ENCODE measurements at places on chromosomes 2 and 18.
A peak's percentile ranks its signal among the peaks of the same experiment; 100 is the strongest.

DNA sequence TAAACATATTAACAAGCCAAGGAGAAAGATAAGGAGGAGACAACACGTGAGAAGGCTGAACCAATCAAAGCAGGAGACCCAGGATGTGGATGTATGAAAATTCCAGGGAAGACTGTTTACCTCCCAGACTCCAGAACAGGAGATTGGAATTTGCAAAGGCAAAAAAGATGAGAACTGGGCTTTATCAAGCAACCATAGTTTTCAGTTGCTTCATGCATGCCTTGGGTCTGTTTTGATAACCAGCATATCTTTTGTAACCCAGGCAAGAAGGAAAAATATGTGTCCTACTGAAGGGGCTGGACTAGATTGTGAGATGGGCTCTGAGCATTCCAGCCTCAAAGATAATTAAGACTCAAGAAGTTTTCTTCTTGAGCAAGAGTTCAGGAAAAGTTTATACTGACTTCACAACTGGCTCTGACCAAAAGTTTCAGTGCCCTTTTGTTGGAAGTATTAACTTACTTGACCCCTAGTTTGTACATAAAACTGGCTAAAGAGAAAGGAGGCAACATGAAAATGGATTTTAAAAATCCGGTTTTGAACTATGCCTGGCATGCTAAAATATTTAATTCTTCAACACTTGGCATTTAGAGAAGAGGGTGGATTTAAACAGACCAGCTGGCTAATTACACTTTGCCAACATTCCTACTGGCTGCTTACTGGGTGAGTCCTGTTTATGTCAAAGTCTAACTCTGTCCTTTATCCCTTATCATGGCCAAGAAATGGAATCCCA lies 79.3 kb upstream of the CD28 start:
- DNase-seq = no peak

DNA sequence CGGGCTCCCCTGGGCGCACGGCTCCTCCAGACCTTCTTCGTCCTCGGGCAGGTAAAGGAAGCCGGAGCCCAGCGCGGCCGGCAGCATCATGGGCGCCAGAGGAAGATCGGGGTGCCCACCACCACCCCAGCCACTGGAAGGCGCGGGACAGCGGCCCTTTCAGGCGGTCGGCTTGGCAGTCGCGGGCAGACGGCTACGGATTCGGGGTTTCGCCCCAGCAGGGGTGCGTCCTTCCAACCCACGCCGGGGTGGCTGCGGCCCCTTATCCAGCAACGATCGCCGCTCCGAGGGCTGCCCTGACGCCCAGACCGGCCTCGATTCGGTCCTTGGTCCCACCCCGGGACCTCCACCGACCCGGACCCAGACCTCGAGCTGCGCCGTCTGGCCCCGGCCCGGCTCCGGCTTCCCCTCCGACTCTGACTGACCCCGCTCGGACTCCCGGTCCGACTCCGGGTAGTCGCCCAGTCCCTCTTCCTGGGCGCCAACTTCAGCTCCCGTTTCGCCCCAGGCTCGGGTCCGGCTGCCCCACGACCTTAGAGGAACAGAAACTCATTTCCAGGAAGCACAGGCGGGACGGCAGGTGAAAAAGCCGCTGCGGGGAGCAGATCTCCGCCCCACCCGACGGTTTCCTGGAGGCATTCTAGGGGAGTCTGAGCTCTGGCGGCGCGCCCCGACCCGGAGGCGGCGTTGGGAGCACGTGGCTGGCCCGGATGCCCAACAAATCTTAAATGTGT lies 30.2 kb upstream of the SSB start:
- no peak for DNase-seq

- DNase-seq = no peak
Measured at GRCh38 chr2:233492078-233492477, 74.5 kb downstream of the USP40 start.

DNA sequence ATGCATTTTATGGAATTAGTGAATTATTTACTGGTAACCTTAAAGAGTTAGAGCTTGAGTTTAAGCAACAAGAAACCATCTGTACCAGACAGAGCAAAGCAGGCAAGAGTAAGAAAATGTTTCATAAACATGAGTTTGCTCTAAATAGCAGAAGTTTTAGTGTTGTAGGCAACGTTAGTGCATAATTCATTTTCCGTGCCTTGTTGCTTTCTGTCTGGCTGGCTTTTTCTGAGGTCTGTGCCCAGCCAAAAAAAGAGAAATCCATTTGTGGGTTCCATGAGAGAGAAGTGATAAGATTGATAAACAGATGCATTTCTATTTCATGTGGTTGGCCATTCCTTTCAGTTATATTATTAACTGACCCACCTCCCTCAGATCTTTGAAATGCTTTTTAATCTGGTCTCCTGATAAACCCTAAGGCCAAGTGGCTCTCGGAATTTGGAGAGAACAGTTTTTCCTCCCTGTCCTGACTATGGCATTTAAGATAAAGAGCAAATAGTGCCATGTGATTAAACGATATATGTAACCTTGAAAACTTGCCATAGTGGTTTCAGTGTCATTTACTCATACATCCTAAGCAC lies 139.5 kb upstream of the LMAN1 start:
- DNase-seq = no peak

GRCh38 chr2:98901291-98901690 lies 34.7 kb downstream of the CRACDL start:
- DNase-seq = no peak

DNA sequence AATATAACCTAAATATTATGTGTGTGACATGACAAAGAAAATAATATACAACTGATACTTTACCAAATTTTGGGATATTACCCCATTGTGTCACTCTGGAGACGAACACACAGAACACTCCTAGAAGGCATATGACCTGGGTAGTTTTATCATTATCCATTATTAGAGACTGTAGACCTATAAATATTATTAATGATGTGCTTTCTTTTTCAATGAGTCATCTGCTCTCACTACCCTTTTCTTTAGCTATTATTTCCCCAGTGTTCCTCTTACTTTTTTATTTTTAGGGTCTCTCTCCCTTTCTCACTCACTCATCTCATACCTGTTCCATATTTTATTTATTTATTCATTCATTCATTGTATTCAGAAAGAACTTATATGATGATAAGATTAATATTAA lies 143.3 kb upstream of the ITGA4 start:
- DNase-seq = no peak

GRCh38 chr2:181426672-181427071 lies 30.5 kb upstream of the ITGA4 start:
- no peak for DNase-seq

DNA sequence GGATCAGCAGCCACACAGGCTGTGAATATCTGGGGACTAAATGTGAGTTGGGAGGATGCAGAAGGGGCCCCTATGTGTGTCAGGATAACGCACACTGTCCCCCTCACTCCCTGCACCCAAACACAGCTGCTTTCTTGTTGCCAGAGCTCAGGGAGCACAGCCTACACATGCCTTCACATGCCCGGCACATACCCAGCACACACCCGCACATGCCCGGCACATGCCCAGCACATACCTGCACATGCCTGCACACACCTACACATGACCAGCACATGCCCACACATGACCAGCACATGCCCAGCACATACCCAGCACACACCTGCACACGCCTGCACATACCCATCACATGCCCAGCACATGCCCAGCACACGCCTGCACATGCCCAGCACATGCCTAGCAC lies 75.6 kb downstream of the TPO start:
- DNase-seq = peak; percentile 28

GRCh38 chr18:8001711-8002301 lies 434.7 kb downstream of the PTPRM start:
- no peak for DNase-seq

DNA sequence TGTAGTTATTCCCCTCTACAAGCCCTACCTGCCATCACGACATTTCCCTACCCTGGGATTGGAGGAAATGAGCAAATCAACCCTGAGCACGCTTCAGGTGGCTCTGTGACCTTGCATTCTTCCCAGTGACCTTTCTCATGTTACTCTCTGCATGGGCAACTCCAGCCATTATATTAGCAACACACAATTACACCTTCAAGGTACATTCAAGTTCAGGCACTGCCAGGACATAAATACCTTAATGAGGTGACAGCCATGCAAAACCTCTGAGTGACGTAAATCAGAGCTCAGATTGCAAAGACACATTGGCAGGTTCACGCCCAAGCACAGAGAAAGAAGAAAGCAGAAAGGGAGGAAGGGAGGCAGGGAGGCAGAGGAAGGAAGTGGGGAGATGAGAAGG lies 68.7 kb upstream of the ALK start:
- DNase-seq = no peak

DNA sequence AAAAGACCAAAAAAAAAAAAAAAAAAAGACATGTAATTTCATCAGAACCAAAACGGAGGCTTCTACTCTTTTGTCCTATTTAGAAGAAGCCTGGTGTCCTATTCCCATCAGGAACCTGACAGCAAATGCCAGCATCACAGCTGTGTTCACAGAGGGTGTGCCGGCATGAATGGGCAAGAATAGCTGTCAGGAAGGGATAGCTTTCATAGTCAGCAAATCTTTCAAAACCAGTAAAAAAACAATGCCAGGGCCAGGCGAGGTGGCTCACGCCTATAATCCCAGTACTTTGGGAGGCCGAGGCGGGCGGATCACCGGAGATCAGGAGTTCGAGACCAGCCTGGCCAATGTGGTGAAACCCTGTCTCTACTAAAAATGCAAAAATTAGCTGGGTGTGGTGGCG lies 231.8 kb upstream of the PXDN start:
- DNase-seq = no peak
